ENCODE measurements at places on chromosomes 5 and 9.

GRCh38 chr5:142287973-142288313 is 36.9 kb downstream of the SPRY4 start:
- DNase-seq, result no peak

GRCh38 chr9:16143310-16143709 is 590.5 kb downstream of the CCDC171 start:
- no peak for DNase-seq

- no peak for DNase-seq
Measured at GRCh38 chr5:149586708-149587318, 5.5 kb downstream of the ARHGEF37 start.

DNA sequence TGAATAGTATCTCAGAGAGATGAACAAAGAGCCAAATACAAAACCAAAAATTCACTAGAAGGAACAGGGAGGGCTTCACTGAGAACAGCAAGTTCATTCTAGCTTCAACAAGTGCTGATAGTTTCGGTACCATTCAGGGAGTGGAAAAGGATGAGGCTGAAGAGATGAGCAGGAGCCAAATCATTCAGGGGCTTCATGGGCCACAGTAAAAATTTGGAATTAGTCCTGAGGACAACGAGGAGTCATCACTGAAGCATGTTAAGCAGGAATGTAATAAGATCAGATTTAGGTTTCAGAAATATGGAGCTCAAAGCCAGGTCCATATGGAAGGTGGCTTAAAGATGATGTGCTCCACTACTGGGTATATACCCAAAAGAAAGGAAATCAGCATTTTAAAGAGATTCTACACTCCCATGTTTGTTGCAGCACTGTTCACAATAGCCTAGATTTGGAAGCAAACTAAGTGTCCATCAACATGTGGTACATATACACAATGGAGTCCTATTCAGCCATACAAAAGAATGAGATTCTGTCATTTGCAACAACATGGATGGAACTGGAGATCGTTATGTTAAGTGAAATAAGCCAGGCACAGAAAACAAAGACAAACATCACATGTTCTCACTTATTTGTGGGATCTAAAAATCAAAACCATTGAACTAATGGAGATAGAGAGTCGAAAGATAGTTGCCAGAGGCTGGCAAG is 36.2 kb downstream of the SPOCK1 start:
- DNase-seq, result no peak

All from right cardiac atrium (tissue), 5 donors.